ENCODE measurements at places on chromosomes 11 and 22.

GRCh38 chr11:36090356-36091109 is 146.7 kb downstream of the LDLRAD3 start:
- H3K27ac ChIP-seq, result no peak overlapping the region
- H3K4me3 ChIP-seq, result no peak overlapping the region
- no peaks in the 10 kb centered on the region for H3K27me3 ChIP-seq
- H3K36me3 ChIP-seq, result peaks cover 63% of the 10 kb centered on the region

- no peak overlapping the region for H3K4me3 ChIP-seq
- H3K4me1 ChIP-seq, result no peaks in the 10 kb centered on the region
- H3K36me3 ChIP-seq, result no peaks in the 10 kb centered on the region
- DNase-seq, result no peak
- no peaks in the 10 kb centered on the region for H3K27me3 ChIP-seq
Observed at GRCh38 chr22:25334162-25334490, 114.7 kb downstream of the CRYBB2 start.

DNA sequence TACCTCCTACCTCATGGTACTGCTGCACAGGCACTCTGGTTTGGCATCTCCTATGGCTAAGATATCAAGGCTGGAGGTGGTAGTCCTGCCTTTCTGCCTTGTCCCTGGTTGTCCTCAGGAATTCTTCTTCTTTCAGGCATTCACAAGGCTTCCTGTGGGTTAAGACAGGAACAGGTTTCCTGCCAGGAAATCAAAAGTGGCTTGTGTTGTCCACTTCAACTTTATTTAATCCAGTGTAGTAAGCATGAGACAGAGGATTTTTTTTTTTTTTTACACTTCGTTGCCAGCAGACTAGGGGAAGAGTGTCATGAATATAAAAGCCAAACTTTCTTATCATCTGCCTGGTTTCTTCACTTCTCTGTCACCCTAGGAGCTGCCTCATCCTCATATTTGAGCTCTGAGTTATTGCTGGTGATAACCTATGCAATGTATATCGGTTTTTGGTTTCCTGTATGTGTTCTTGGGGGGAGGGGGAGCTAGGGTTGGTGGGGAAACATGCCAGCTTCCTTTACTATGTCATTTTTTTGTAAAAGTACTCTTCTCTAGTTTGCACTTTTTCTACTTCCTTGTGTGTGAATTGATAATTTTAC is 50.2 kb downstream of the XKR3 start:
- no peaks in the 10 kb centered on the region for H3K36me3 ChIP-seq
- no peak overlapping the region for H3K27ac ChIP-seq
- H3K4me1 ChIP-seq, result no peaks in the 10 kb centered on the region
- no peak for DNase-seq
- no peaks in the 10 kb centered on the region for H3K27me3 ChIP-seq
- H3K4me3 ChIP-seq, result no peak overlapping the region

- peaks cover 72% of the 10 kb centered on the region for H3K4me1 ChIP-seq
- peak overlapping the region; percentile 12 for H3K4me3 ChIP-seq
- peak; percentile 58 for DNase-seq
- H3K36me3 ChIP-seq, result peaks cover 46% of the 10 kb centered on the region
- peak overlapping the region; percentile 99 for H3K27ac ChIP-seq
Observed at GRCh38 chr22:37752189-37753087, 55.3 kb upstream of the GCAT start.

- H3K27me3 ChIP-seq, result no peaks in the 10 kb centered on the region
- H3K36me3 ChIP-seq, result peaks cover 34% of the 10 kb centered on the region
- no peak overlapping the region for H3K4me3 ChIP-seq
- no peak for DNase-seq
- no peak overlapping the region for H3K27ac ChIP-seq
- peaks cover 28% of the 10 kb centered on the region for H3K4me1 ChIP-seq
Observed at GRCh38 chr11:119355091-119355843, 8.8 kb upstream of the MFRP start.

DNA sequence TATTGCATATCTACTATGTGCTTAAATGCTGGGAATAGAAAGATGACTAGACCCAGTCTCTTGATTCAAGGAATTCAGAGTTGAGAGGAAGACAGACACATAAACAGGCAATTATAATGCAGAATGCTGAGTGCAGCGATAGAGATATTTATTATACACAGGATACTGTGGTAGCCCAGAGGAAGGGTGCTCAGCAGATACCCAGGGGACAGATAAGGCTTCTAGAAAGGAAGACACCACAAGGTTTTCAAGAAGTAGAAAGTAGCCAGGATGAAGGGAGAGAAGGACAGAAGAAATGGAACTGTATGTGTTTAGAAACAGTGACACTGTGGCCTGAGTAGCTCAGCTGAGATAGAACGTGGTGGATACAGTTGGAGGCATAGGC is 79.4 kb upstream of the NNMT start:
- no peaks in the 10 kb centered on the region for H3K36me3 ChIP-seq
- H3K4me1 ChIP-seq, result no peaks in the 10 kb centered on the region
- no peaks in the 10 kb centered on the region for H3K27me3 ChIP-seq
- no peak overlapping the region for H3K4me3 ChIP-seq

- no peaks in the 10 kb centered on the region for H3K4me1 ChIP-seq
- no peak overlapping the region for H3K27ac ChIP-seq
- H3K27me3 ChIP-seq, result no peaks in the 10 kb centered on the region
- DNase-seq, result no peak
- no peaks in the 10 kb centered on the region for H3K36me3 ChIP-seq
Observed at GRCh38 chr11:108369064-108369463, 98.3 kb downstream of the C11orf65 start.

GRCh38 chr22:42562684-42563083 is 8.9 kb downstream of the SERHL2 start:
- no peak overlapping the region for H3K27ac ChIP-seq
- H3K4me3 ChIP-seq, result no peak overlapping the region
- peaks cover 5% of the 10 kb centered on the region for H3K36me3 ChIP-seq
- H3K4me1 ChIP-seq, result peaks cover 3% of the 10 kb centered on the region
- H3K27me3 ChIP-seq, result no peaks in the 10 kb centered on the region
- DNase-seq, result no peak

- peaks cover 6% of the 10 kb centered on the region for H3K36me3 ChIP-seq
- H3K4me3 ChIP-seq, result peak overlapping the region; percentile 51
- no peaks in the 10 kb centered on the region for H3K27me3 ChIP-seq
- peak overlapping the region; percentile 55 for H3K27ac ChIP-seq
- H3K4me1 ChIP-seq, result peaks cover 27% of the 10 kb centered on the region
Observed at GRCh38 chr22:30607300-30607930, 441 bp downstream of the TCN2 start.

- no peaks in the 10 kb centered on the region for H3K27me3 ChIP-seq
- peaks cover 86% of the 10 kb centered on the region for H3K4me1 ChIP-seq
- peak overlapping the region; percentile 97 for H3K27ac ChIP-seq
- H3K4me3 ChIP-seq, result peak overlapping the region; percentile 80
- no peak for DNase-seq
- H3K36me3 ChIP-seq, result no peaks in the 10 kb centered on the region
Observed at GRCh38 chr11:65571940-65572339, 398 bp upstream of the FAM89B start.
